Occipital lobe (tissue), 3 donors: ENCODE measurements at places on chromosomes 11 and 22. TPM values are rescaled to one million over a fixed set of nuclear protein-coding genes. Genes with fewer than 3 reads are reported as not detected.
A peak's percentile ranks its signal among the peaks of the same experiment; 100 is the strongest.

Gene BTG4
- not detected for total RNA-seq

Gene NNMT
- not detected for total RNA-seq

Gene SPDYC
- not detected for total RNA-seq

Gene MMP11
- 14.8 TPM for total RNA-seq

Gene OR52H1
- total RNA-seq = 0.47 TPM

Gene SULT4A1
- total RNA-seq = 51.6 TPM

Gene SYT13
- total RNA-seq = 219 TPM

Gene UPB1
- not detected for total RNA-seq

Gene MYRF
- 0.94 TPM for total RNA-seq

Gene SYT9
- total RNA-seq = 4.7 TPM

Gene APOL6
- 2.2 TPM for total RNA-seq

Gene GLYATL2
- total RNA-seq = 1.2 TPM

Gene NEFH
- 0.47 TPM for total RNA-seq

DNA sequence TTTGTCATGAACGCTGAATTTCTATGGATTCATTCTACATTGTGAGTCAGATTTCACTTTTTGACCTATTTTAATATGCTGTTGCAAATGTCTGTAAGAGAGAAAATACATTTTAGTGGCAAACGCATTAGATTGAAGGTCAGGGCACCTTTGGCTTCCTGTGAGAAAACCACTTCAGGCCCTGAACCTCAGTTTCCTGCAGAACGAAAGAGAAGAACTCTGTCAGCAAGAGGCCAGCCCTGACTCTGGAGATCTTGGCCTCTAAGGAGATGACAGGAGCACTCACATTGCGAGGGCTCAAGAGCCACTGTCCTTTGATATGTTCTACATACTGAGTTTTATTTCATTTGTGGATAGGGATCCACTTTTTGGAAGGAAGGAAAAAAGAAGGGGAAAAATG lies 83.6 kb downstream of the KCNJ1 start:
- no peak for DNase-seq

GRCh38 chr22:24775769-24776492 lies 1.4 kb upstream of the PIWIL3 start:
- DNase-seq = no peak

DNA sequence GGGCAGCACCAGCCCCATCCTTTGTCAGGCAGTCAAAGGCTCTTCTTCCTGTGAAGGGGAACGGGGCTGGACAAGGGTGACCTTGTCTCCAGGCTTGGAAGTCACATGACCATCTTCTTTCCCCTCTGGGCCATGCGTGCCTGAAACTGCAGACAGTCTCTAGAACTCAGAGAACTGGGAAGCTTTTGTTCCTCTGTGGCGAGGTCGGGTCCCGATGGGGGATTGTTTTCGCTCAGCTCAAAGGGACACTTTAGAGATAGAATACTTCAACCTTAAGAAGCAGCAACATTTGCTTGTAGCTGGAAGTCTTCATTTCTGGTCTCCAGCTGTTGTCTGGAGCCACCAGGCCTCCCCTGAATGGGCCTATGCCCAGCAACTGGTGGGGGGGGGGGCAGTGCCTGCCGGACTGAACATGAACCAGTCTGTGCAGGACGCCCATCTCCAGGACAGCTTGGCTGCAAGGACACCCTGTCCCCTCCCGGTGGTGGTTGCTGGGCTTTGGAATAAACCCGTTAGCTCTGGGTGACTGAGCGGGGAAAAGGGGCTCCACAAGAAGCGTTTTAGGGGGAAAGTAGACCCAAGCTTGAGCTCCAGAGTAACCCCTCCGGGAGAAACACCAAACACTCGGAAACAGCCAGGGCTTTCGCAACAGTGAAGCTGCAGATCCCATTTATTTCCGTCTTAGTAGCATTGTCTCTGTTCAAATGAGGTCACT lies 55.7 kb upstream of the EMID1 start:
- DNase-seq = peak; percentile 24

DNA sequence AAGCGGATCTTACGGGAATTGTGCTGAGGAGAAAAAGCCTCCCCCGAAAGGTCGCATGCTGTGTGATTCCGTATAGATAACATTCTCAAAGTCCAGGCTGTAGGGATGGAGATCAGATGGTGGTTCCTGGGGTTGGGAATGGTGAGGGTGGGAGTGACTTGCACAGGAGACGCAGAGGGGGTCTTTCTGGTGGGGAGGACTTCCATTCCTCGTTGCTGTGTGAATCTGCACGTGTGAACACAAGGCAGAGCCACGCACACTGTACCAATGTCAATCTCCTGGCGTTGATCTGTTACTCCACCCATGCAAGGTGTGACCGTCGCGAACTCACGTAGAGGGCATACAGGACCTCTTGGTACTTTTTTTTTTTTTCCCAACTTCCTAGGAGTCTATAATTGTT lies 59.0 kb upstream of the KCNQ1OT1 start:
- DNase-seq = no peak

DNA sequence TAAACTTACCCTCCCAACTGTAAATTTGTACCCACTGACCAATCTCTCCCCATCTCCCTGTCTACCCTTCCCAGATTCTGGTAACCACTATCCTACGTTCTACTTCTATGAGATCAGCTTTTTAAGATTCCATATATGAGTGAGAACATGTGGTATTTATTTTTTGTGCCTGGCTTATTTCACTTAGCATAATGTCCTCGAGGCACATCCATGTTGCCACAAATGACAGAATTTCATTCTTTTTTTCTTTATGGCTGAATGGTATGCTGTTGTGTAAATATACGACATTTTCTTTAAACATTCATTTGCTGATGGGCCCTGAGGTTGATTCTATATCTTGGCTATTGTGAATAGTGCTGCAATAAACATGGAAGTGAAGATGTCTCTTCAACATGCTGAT lies 74.7 kb upstream of the RRM1 start:
- DNase-seq = no peak

DNA sequence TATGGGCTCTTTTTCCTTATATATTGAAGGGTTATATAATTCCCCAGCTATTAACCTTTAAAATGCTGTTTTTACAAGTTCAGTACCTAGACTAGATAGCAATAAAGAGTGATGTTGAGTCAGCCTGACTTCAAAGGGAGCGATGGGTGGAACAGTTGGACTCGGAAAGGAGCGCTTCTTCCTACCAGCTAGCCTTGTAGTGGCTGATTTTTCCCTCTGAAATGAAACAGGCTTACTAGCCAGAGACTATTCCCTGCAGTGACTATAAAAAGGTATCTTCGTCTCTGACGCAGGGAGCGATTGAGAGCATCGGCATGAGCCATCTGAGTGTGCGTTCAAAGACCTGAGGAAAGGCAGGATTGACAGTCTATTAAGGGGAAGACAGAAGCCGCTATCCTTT lies 66.0 kb upstream of the GRAMD1B start:
- DNase-seq = no peak

DNA sequence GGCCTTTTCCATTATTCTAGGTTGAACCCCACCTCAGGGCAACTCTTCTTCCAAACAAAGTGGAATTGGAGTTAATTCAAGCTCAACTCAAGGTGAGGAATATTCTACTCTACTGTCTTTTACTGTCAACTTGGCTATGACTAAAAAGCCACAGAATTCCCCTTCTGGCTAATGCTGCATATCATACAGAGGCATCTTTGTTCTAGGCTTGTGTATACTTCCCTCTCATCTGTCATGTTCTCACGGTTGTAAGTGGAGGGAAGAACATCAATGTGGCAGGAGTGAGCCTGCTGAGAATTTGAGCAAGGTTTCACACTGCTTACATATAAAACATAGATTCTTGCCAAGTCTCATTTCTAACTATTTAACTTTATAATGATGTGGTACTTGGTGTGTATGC lies 921.4 kb upstream of the CNTN5 start:
- DNase-seq = no peak

DNA sequence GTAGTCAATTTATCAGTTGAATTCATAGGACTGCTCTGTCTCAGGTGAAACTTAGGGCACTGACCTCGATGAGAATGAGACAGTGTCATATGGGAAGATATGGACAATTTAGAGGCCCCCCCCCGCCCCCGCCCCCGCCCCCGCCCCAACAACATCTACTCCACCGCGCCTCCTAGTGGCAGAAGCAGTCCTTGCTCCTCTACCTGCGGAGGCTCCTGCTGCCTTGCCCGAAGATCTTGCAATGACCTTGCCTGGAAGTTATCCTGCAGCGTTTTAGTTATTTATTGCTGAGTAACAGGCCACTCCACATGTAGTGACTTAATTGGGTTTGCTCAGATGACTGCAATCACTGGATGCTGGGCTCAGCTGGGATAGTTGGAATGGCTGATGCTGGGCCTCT lies 15.2 kb downstream of the SERPINH1 start:
- no peak for DNase-seq

- DNase-seq = no peak
Observed at GRCh38 chr11:42085736-42086135, 626.3 kb upstream of the LRRC4C start.

DNA sequence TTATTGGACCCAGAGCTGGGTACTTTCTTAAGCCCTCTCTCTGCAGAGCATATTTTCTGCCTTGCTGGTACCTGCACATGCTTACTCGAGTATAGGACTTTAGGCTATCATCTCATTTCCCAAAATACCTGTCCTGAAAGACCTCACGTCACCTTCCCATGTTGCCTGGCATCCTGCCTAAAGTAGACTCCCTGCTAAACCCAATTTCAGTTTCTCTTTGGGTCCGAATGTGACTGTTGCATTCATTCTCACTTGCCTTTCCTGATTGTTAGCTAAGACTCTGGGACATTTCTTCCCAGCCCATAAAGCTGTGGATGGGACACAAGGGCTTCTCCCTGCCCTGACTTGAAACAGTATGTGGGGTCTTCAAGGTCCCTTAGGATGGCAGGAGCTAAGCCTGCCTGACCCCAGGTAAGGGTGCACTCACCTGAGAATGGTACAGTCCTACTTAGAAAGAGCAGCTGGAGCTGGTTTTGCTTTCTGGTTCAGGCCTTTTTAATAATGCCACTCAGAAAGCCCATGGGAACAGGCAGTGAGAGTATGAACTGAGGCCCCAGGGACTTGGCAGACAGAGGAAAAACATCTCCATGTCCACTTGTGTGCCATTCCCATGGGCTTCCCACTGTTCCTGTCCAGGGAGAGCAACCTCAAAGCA lies 12.9 kb downstream of the OR51E2 start:
- DNase-seq = no peak

DNA sequence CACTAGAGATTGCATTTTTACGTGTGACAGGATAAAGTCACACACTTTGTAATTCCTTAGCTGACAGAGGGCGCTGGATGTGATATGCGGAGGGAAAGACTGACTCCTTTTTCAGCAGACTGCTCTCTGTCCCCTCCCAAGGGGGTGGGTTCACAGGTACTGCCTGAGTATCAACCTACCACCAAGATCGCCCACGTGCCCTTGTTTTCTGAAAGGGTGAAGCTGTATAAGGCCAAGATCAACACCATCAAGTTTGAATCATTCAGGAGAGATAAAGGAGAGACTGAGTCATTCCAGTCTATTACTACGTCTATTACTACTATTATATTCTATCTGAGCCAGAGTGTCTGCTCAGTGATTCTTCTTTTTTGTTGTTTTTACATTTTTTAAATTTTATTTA lies 30.7 kb downstream of the BUD13 start:
- no peak for DNase-seq

GRCh38 chr22:50046481-50047245 lies 11.4 kb downstream of the TTLL8 start:
- no peak for DNase-seq

GRCh38 chr11:122097419-122098001 lies 18.5 kb downstream of the BLID start:
- DNase-seq = no peak

- DNase-seq = no peak
Observed at GRCh38 chr11:16293204-16293681, 63.1 kb downstream of the SOX6 start.

GRCh38 chr11:73171436-73172161 lies 29.5 kb upstream of the FCHSD2 start:
- no peak for DNase-seq

GRCh38 chr11:134363161-134363560 lies 31.4 kb downstream of the GLB1L2 start:
- no peak for DNase-seq

DNA sequence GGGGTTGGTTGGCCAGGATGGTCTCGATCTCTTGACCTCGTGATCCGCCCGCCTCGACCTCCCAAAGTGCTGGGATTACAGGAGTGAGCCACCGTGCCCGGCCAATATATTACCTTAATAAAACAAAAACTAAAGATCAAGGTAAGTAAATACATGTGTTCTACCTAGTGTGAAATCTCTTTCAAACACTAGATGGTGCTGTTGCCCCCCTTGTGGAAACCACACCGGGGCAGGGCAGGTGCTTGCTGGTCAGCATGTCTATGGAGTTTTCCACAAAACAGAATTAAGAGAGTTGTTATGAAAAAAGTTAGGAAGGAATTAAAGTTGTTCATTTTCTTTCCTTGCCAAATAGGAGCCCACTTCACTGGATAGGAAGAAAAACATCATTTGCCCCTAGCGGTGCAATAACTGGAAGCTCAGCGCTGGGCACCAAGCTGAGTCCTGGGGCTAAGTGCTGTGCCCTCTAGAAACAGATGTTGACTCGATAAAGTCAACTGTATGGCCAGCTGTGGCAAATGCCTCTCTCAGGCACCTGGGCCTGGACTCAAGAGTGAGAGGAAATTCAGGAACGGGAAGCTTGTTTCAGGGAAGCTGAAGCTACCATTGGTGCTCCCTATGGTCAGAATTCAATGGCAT lies 6.3 kb upstream of the KCNJ5 start:
- DNase-seq = no peak

GRCh38 chr11:57324154-57324885 lies 432 bp downstream of the TNKS1BP1 start:
- DNase-seq = no peak

DNA sequence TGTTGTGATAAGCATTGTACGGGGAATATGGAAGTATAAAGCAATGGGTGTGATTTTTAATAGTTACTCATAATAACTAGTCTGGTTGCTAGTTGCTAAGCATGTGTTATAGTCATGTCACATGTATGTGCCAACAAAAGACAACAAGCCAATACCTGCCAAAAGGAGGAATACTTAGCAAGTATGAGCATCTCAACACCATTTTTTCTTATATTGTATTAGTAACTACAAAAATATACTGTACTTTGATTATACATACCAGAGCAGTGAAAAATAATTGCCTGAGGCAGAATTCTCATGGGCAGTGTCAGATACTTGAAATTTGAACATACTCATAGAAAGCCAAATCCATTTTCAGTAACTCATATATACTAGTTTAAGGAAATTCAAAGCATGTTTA lies 62.4 kb upstream of the ALKBH3 start:
- DNase-seq = no peak

GRCh38 chr22:49108636-49109315 lies 718.9 kb downstream of the BRD1 start:
- no peak for DNase-seq

- DNase-seq = no peak
Observed at GRCh38 chr22:47586038-47586437, 823.6 kb downstream of the TBC1D22A start.

- DNase-seq = no peak
Observed at GRCh38 chr22:33871935-33872334, 48.3 kb downstream of the LARGE1 start.
